ENCODE measurements at places on chromosomes 3 and 15.

GRCh38 chr3:158260392-158260791 is 150.5 kb downstream of the RSRC1 start:
- no peak for DNase-seq

DNA sequence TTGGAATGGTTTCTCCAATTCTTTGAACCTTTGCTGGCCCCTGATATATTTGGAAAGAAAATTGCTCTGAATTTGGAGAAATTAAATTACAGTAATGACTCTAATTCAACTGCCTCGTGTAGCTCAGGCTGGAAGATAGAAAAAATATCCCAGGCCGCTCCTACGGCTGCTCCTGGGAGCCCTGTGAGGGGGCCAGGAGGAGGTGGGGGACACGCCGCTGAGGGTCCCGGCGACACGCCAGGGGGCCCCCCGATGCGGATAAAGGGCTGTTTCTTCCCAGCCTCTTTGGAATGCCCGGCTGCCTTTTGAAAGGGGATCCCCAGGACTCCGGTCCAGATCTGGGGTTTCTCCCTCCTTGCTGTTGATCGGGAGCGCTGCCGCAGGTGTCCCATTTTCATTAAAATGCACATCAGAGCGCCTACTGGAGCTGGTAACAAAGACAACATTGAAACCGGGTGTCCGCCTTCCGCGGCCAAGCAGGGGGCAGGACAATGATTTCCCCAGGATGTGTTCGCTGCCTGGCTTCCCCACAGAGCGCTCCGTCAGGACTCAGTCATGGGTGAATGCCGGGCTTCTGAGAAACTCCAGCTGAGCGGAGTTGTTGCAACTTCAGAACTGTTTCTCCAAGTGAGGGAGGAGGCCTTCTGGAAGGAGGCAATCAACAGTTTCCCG is 200.1 kb upstream of the KBTBD8 start:
- peak; percentile 40 for DNase-seq

GRCh38 chr3:153820035-153820434 is 301.2 kb upstream of the ARHGEF26 start:
- DNase-seq: no peak

- no peak for DNase-seq
These were observed 6.0 kb upstream of the TM2D3 start for GRCh38 chr15:101657968-101658784.

- no peak for DNase-seq
These were observed 29.6 kb upstream of the CEMIP start for GRCh38 chr15:80749589-80749988.

GRCh38 chr3:194327218-194328052 is 23.7 kb downstream of the CPN2 start:
- no peak for DNase-seq

DNA sequence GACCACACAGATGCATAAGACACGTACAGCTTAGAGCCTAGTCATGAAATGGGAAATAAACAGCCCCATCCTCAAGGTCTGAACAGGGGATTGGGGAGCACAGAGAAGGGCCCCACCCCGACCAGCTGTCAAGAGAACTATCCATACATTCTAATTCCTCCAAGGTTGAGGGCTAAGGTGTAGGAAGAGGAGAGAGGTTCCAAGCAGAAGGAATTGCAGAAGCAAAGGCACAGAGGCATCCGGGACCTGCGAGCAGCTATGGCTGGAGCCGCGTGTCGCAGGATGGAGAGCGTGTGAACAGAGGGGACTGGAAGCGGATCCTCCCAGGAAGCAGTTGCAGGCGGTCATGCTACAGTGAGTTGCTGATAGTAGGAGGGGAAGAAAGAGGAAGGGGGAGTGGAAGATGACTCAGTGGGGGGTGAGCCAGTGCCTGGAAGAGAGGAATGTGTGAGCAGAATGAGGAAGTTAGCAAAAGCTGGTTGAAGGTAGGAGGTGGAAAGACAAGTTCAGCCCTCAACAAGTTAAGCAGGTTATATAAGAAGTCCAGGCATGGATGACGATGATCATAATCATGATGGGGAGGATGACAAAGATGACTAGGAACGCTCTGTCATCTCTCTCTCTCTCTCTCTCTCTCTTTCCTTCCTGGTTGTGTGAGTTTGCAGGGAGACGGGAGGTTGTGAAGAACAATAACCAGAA is 89.7 kb downstream of the LIPC start:
- peak; percentile 36 for DNase-seq

Measured in posterior cingulate gyrus (tissue), 11 donors.